ENCODE measurements at places on chromosomes 6 and 20.

DNA sequence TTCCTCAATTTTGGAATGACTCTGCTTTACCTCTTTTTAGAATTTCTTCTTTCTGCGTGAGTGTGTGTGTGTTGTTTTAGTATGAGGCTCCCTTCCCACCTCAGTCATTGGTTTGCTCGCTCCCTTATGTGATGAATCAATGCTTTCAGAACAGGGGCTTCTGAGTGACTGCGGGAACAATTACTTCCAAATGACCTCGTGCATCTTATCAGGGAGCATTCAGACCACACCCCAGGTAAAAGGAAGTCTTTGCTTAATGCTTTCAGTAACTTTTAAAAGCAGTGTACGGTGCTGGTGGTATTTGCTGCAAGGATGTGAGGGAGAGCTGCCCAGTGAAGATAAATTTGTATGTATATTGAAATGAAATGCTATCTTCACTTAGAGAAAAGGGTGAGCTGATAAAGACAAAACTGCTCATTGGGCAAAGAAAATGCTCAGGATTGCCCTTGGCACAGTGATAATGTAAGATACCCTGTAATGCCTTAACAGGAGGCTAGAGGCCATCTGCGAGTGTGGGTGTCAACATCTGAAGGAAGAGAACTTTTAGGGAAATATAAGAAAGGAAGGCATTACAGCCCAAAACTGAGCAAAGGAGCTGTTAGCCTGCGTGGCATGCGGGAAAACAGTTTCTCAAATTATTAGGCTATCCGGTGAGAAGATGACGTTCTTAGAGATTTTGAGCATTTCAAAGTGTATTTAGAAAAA is at the start of gene MLIP:
TSS of gene MLIP (plus strand) at position 103 of the 705 bp plus-strand sequence. CDS start at position 140, 37 bp downstream.
- DNase-seq: no peak

DNA sequence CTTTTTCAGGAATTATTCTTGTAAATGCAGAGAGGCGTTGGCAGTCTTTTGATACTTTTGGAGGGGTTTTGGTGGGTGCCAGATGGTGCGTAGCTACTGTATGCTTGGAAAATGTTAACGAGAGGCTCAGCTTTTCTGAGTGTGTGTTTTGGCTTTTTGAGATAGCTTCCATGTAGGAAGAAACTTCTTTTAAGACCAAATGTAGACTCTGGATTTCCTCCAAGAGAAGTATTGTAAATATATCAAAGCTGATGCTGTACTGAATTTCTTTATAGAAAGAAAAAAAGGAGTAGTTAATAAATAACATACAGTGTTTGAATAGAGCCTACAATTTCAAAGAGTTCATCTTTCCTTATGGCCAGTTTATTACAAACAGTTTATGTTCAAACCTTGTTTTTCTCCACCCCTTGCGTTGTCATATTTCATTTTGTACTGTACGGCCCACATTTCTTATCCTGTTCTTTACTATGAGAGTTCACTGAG is 16.7 kb downstream of the TIAM2 start:
- DNase-seq: no peak

DNA sequence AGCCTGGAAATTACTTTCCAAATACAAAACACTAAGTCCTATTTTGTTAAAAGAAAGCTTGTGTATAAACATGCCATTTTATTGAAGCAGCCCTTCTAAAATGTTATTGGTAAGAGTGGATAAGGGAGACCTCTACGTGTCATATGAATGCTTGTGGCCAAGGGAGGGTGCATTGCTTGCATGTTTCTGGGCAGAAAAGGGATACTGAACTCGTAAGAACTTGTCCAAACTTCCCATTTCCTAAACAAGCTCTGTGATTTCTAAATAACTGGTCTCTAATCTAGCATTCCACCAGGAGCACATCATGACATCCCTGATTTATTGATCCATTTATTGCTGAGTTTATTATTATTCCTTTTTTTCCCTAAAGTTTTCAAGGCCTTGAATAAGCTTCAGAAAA is 474.1 kb downstream of the CD109 start:
- DNase-seq: no peak

- DNase-seq: no peak
These were observed 431.1 kb downstream of the NKAIN2 start for GRCh38 chr6:124234801-124235200.

GRCh38 chr20:7161690-7162089 is 394.2 kb downstream of the BMP2 start:
- no peak for DNase-seq

Data from activated naive CD4-positive, alpha-beta T cell (primary cell).